ENCODE measurements at places on chromosomes 3 and 15.

DNA sequence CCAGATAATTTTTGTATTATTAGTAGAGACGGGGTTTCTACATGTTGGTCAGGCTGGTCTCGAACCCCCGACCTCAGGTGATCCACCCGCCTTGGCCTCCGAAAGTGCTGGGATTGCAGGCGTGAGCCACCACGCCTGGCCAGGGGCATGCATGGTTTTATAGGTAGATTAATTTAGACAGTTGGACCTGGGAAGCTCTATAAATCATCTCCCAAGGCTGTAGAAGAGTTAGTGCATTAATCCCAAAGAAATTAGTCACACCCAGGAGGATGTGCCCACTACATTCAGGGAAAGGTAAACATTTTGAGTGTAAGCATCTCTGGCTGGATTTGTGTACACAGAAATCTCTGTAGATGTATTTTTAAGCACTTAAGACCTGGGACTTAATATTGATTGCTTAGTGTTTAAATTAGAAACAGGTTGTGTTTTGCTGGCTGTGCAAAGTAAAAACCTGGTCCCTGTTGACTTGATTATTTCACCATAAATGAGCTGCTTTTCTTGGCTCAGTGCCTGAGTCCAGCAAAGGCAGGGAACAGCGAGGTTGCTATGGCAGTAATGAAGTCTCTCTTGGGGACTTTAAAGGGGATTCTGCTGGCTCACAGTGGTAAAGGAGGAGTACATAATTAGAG is 19.2 kb downstream of the EXOSC7 start:
- no peak for DNase-seq

GRCh38 chr3:169026543-169027182 is 636.8 kb downstream of the MECOM start:
- no peak for DNase-seq

- no peak for DNase-seq
Observed at GRCh38 chr3:195297446-195297845, 26.5 kb upstream of the XXYLT1 start.

- DNase-seq: no peak
Observed at GRCh38 chr15:56272454-56272853, 28.8 kb upstream of the RFX7 start.

GRCh38 chr15:56250626-56251025 is 6.9 kb upstream of the RFX7 start:
- DNase-seq: no peak

GRCh38 chr3:57060089-57060821 is at the start of gene SPATA12:
SPATA12 (plus strand) TSS chr3:57060664; CDS start chr3:57073695, 13,031 bp downstream.
- peak; percentile 82 for DNase-seq

DNA sequence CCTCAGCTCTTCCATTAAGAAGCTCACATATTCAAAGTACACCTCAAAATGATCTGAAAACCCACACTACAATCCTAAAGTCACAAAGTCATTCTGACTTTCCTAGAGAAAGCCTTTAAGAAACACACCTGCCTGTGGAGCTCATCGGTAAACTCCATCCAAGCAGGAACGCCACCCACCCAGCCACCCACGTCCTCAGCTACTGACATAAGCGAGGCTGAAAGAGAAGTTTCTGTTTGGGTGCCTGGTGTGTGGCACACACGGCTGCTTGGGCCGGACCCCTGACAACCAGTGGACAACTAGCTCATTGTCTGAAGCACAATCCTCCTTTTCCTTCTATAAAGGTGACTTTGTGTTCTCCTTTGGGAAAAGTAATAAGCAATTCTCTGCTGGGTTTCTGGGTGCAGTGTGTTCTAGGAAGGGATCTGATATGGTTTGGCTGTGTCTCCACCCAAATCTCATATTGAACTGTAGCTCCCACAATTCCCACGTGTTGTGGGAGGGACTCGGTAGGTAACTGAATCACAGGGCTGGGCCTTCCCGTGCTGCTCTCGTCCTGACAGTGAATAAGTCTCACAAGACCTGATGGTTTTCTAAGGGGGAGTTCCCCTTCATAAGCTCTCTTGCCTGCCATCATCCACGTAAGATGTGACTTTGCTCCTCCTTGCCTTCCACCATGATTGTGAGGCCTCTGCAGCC is 26.1 kb downstream of the FAM174B start:
- no peak for DNase-seq

GRCh38 chr3:130669740-130670139 is 76.9 kb downstream of the PIK3R4 start:
- no peak for DNase-seq

- no peak for DNase-seq
Observed at GRCh38 chr3:24160424-24161095, 215.5 kb downstream of the NR1D2 start.

DNA sequence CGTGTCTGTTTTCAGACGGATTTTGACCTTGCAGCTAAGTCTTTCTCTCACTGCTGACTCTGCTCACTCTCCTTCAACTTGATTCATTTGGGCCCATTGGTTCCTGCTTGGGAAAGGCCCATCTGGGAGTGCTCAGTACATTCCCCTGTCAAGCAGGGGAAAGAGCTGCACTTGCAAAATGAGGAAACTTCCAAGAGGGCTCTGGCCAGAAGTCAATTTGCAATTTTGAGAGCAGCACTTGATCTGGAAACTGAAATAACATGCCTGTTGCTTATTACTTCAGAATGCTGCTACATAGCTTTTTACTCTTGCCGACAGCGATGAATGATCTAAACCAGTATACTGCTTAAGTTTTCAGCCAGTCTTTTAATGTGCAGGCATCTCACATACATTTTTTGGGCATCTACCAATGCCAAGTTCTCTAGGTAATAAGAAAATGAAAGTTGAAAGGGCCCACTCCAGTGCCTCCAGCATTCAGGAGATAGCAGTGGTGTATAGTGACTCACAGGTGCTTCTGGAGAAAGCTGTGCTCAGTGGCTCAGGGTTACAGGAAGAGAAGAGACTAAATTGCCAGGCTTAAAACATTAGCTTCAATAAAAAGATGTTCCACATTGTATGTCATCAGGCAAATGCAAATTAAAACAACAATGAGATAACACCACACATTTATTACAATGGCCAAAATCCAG is 70.1 kb upstream of the RORA start:
- no peak for DNase-seq

DNA sequence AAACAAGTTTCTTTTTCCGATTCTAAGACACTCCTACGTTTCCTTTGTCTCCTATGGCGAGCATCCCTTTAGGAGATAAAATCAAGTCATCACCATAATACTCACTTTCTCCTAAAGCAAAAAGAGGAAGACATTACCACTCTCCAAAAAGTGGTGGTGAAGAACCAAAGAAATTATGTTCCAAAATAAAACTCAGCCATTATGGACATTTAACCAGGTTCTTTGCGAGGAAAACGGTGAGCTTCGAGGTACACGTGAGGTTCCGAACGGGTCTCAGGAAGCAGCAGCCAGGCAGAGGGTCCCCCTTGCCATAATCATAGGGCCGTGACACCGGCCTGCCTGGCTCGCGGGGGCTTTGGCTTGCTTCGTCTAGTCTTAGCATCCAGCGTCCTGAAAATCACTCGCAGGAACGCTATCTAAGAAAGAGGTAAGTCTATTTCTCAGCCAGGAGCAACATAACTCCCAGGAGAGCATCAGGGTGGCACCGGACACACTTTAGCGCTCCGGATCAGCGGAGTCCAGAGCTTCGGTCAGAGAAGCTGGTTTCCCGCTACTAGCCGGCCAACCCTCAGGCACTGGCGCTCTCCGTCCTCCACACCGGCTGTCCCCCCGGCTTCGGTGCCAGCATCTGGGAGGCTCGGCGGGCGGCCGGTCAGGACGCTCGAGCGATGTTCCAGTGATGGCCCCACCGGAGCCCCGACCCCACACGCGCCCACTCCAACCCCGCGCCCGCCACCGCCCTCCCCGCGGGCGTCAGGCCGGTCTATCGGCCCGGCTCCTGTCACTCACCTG is 581 bp downstream of the IP6K1 start:
- no peak for DNase-seq

DNA sequence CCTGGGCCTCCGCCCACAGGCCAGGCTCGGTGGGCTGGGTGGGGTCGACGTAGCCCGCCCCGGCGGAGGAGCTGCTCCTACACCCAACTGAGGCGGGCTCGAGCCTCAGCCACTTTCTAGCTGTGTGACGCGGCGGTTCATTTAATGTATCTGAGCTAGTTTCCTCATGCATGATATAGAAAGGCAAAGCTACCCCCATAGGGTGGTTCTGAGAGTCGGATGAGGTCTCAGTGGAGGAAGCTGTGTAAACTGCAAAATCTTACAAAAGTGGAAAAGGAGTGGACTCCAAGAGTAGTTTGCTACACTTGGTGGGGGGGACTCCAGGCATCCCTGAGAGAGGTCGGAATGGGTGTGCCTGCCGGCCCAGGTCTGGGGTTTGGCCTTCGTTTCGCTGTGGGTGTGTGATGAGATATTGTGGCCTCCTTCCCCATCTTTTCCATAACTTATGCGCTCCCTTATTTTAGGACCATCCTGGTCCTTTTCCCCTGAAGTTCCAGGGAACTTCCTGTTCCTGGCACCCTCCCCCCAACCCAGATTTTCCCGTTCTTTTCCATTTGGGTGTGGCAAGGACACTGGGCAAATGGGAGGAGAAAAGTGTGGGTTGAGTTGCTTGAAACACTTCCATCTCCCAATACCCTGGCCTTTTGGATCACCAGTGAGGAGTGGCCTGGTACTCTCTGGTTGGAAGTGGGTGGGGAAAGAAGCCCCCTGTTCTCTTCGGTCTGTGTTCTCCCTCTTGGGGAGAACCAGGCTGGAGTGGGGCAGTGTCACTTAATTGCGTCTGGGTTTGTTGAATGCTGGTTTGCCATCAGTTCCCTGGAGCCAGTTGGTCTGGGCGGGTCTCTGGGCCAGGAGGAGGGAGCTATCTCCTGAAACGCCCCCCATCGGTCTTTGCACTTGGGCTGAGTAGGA is 1.1 kb downstream of the PDIA5 start:
- DNase-seq: no peak

- DNase-seq: no peak
Observed at GRCh38 chr3:125525153-125525552, 5.2 kb upstream of the SNX4 start.

- no peak for DNase-seq
Observed at GRCh38 chr3:52450489-52451236, 3.2 kb downstream of the TNNC1 start.

GRCh38 chr3:10504171-10505049 is 976 bp downstream of the ATP2B2 start:
- no peak for DNase-seq

- no peak for DNase-seq
Observed at GRCh38 chr3:5347486-5347885, 160.0 kb downstream of the EDEM1 start.

DNA sequence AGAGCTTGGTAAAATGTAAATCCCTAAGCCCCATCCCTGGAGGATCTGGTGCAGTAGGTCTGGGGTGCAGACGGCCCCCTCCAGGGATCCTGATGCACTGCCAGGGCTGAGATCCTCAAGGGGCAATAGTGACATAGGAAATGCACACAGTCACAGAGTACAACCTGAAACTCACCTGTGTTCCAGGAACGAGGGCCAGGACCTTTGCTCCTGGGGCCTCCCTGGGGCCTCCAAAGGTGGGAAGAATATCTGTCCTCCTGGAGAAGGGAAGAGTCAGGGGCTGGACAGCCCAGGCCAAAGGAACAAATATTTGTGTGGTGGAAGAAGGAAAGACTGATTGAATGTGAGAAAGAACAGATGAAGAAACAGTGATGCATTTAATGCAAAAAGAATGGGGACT is 9.5 kb downstream of the SSUH2 start:
- no peak for DNase-seq

- DNase-seq: no peak
Observed at GRCh38 chr3:187836823-187837770, 91.8 kb upstream of the BCL6 start.

GRCh38 chr3:138364356-138365252 is 16.2 kb downstream of the MRAS start:
- DNase-seq: no peak

DNA sequence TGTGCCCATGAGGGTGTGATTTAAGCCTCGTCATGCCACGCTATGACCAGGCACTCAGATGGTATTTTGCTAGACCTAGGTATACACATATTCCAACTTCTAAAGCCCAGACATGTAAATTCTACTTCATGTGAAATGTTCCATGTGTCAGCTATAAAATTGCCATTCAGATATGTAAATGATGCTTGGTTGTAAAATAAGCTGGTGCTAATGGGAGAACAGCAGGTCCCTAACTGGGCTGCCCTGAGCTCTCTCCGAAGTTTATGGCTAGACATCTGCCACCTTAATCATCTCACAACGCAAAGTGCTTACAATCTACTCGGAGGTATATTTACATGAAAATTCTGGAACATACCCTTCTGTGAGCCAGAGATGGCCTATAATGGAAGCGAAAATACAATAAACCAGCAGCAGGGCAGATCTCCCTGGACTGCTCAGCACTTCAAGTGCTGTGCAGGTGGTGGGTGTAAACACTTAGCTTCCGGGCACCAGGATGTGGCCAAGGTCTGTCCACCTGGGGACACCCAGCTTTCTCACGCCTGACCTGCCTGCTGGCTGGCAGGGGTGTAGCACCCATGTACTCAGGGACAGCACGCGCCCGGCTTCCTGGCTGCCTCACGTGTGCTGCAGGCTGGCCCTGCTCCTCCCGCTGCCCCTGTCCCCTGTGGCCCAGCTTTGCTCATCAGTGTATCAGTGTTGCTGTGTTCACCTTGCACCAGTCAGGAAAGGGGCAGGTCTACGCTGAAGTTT is 82.0 kb downstream of the CHDH start:
- DNase-seq: no peak

DNA sequence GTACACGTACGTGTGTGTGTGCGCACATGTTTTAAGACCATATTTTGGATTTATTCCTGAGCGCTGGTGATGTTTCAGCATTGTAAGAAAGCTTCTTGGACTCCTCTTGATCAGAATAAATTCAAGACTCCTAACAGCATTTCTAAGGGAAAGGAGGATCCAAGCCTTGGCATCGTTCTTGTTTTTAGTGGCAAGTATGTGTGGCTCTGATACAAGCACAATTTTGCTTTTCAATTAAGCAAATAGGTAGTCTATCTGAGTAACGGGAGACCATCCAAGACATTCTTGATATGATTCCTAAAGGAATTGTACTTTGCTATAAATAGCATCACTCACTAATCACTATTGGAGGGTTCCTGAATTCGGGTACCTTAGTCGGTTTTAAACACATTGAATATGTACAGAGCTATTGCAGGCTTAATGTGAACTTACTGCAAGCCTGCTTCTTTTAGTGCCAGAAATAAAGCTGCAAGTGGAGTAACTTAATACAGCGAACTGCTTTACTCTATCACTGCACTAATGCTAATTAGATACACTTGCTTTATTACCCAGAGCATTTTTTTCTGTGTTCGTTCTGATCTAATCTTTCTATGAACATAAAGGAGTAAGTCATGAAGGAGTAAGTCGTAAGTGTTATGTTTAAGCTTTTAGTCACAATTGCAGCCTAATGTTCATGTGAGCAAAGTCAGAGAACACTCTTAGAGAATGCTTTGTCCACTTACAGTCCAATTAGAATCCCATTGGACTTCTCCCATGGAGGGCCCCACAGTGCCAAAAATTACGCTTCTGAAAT is 186.3 kb downstream of the MCTP2 start:
- no peak for DNase-seq

- DNase-seq: no peak
Observed at GRCh38 chr3:71066849-71067261, 516.7 kb downstream of the FOXP1 start.
